Right hindlimb (tissue), 1 donor: ENCODE measurements at places on chromosomes 1 and 21.
A peak's percentile ranks its signal among the peaks of the same experiment; 100 is the strongest.

DNA sequence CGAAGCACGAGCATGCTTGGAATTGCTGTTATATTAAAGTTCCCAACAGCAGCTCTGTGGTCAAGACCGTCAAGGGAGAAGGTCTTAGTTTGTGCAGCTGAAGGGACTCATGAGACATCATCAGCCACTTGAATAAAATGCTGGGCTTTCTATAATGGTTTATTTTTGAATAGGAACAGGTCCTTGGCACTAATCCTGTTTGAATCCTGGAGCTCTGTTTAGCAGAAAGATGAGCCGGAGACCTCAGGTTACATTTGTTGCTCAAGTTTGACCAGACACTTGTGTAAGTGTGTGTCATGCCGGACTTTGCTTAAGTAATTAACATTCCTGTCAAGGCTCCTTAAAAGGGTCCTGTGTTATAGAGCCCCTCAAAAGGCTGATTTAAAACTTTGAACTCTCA is 186.5 kb downstream of the ROR1 start:
- no peak for DNase-seq

DNA sequence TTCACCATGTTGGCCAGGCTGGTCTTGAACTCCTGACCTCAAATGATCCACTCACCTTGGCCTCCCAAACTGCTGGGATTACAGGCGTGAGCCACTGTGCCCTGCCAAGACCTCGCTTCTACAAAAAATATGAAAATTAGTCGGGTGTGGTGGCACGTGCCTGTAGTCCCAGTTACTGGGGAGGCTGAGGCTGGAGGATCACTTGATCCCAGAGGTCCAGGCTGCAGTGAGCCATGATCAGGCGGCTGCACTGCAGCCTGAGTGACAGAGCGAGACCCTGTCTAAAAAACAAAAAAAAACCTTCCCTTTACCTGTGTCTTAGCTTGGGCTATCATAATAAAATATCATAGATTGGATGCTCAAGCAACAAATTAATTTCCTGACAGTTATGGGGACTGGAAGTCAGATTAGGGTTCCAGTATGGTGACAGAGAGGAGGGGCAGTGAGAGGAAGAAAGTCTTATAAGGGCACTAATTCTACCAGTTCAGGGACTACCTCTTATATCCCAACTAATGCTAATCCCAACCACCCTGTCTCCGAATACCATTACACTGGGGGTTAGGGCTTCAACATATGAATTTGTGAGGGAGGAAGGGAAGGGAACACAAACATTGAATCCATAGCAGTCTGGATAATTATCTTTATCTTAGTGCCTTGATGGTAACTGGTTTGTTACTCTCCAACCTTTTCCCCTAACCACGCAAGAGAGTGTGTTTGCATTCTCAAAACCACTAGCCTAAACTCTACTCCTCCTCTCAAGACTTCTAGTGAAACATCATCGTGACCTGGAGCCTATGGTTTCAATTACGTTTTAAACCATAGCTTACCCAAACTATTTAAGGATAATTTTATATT is 1.0 kb upstream of the NAXE start:
- no peak for DNase-seq

- no peak for DNase-seq
These were observed 124.0 kb upstream of the SLC45A1 start for GRCh38 chr1:8193840-8194406.

- DNase-seq, result no peak
These were observed 131.7 kb downstream of the HHIPL2 start for GRCh38 chr1:222416001-222416791.

DNA sequence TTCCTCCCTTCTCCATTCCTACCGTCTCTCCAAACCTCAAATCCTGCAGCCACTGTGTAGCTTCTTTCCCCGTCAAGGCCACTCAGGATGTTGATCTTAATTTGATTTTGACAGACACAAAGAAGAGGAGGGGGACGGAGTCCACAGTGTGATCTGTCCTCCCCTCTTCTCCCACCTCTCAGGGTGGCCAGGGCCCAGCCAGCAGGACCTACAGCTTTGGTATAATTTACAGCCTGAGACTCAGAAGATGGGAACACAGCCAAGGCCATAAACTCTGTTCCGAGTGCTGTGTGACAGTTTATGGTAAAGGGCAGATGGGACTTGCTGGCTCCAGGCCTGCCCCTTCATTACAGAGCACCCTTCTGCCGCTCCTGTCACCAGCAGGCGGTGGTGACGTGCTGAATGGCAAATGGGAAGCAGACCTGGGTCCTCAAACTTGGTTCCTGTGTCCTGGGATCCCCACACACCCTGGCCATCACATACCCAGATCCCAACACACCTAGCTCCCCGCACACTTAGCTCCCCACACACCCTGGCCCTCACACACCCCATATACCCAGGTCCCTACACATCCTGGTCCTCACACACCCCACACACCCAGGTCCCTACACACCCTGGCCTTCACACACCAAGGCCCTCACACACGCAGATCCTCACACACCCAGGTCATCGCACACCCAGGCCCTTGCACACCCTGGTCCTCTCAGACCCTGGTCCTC is 71.6 kb downstream of the CD2 start:
- peak; percentile 71 for DNase-seq

- DNase-seq, result no peak
These were observed 104.3 kb downstream of the EDEM3 start for GRCh38 chr1:184650177-184650866.

DNA sequence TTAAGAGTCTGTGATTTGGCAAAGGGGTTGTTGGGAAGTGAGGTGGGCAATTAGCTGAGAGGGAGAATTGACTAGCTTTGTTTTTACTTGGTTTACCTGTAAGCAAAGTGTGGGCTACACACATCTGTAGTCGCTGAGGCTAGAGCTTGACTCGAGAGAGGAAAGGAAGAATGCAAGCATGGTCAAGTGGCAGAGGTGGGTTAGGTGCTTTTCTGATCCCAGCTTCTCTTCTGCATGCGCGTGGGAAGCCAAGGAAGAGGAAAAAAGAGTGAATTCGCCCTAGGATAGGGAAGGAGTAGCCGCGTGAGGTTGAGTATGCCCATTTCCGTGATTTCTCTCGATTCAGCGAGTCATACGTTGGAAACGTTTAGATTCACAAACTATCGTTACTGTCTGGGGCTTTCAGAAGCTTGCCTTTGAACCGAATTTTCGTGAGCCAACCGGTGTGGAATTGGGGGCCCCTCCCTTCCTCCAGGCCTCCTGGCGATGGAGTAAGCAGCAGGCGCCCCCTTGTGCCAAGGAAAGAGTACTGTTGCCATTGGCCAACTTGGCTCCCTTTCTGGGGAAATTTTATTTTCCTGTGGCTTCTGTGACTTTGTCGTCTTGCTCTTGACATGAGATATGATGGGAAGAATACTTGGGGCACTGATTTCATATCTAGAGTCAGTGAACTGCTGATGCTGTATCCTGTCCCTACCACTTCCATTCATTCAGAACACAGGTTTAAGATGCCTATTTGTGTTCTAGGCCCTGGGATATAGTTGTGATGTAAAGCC is 1.3 kb downstream of the PIGV start:
- DNase-seq, result peak; percentile 90

DNA sequence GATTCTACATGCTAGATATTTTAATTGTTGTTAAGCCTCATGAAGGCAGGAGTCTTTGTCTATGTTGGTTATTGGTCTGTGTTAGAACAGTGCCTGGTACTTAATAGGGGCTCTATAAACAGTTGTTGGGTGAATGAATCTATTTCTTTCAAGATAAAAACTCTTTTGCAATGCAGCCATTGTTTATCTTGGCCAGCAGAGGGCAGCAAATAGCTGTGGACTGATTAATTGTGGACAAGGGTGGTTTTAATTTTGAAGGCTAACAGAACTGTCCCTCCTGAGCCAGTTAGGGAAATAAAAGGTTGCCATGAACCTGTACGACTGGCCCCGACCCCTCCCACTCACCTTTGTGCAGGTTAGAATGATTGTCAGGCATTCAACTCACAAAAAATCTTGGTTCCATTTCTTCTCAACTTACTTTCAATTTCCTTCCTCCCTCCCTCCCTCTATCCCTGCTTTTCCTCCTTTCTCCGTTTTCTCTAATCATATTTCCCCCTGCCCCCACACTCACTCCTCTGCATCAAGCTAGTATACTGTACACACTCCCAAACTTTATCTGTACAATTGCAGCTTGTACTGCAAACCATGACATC is 66.3 kb upstream of the DIRAS3 start:
- DNase-seq, result peak; percentile 63

DNA sequence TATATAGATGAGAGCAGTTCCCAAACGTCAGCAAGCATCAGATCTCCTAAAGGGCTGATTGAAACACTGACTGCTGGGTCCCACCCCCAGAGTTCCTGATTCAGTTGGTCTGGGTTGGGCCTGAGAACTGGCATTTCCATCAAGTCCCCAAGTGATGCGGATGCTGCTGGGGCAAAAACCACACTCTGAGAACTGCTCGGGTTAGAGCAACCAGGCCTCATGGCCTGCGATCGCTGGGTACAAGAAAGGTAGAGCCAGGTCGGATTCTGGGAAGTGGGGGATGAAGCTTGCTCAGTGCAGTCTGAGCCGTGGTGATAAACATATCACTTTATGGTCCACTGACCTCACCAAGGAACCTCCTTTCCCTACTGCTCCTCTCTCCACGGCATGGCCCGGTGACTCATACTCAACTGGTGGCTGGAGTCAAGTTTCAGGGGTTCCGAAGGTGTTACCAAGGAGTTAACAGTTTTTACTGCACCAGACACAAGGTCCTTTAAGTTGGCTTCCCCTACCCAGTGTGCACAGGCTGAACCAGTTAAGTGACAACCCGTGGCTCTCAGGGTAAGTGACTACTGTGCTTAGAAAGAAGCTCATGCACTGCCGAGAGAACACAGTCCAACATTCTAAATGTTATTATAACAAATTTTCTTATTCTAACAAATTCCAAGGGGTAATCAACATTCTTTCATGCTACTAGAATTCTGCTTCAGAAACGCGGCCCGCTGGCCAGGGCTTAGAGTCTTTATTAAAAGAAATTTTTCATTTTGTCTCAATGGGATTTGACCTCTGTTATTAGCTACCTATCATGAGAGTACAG is 153.5 kb downstream of the TGFBR3 start:
- no peak for DNase-seq
